ENCODE measurements at places on chromosomes 3 and 15.

DNA sequence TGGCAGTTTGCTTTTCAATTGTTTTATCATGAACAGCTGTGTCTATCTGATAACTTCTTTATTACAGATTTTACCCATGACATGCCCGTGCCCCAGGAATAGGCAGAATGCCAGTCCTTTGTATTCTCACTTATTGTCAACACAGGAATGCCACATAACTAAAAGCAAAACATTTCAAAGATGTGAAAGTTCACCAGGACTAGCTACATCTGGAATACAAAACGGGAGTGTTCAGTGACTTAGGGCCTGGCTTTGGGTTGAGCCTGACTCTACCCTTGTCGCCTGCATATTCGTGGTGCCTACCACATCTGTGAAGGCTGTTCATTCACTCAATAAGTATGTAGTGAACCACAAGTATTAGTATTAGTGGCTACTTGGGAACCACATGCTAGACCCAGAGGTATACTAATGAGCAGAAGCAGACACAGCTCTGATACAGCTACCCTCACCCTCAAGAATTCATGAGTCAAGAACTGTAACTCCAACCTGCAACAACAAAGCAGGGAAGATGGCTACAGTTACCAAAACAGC is 2.9 kb downstream of the TNFSF10 start:
- no peak for DNase-seq

GRCh38 chr3:124174476-124174875 is 182.6 kb upstream of the ROPN1 start:
- no peak for DNase-seq

DNA sequence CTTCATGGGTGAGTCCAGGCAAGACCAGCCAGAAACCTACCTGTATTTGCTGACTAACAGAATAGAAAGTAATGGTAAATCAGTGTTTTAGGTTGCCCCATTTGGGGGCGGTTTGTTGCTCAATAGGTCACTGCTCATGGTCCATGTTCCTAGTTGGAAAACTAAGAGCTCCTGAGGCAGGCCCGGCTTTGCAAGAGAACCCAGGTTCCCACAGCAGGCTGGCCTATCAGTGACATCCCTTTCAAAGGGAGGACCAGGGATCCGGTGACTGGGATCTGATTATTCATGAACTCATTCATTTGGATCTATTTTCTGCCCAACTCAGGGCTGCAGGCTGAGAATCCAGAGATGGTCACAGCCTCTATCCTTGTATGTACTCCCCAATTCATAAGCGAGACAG is 163.9 kb downstream of the WNT7A start:
- DNase-seq = no peak

DNA sequence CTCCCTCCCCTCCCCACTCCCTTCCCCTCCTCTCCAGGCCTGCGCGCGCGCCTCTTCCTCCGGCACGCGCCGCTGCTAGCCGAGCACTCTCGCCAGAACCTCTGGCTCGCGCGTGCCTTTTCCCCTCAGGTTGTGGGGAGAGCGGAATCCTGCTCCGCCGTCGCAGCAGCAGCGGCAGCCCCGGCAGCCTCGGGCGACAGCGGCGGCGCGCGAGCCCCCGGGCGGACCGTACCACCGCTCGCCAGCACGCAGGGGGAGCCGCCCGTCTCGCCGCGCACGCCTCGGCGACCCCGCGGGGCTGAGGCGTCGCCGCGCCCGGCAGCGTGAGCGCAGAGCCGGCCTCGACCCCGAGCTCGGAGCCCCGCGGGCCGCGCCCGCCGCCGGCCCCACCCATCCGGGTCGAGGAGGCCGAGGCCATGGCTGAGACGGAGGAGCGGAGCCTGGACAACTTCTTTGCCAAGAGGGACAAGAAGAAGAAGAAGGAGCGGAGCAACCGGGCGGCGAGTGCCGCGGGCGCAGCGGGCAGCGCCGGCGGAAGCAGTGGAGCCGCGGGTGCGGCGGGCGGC is at the start of gene CDV3:
Gene CDV3, plus strand, starts transcription at position 58 of the 566 bp plus-strand sequence. Its CDS starts 359 bp downstream, at position 417.
- no peak for DNase-seq

DNA sequence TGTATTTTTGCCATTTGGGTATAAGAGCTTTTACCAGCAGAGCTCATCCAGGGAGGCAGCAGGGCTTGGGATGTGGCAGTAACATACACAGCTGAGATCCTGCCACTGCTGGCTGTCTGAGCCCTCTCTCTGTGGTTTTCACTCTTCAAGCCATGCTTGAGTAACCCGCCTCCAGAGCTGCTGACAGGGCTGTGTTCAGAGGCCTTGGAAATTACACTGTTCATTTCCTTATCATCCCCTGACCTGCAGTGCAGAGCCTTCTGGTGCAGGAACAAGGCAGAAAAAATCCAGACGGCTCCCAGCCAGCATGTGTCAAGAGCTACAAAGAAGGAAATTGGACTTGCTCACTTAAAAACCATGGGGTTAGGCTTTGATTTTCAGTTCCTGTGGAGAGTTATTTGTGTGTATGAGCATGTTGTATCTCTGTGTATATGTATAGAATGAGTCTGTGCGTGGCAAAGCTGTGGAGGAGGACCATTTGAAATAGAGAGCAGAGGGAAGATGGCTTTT is 47.0 kb downstream of the ZNF609 start:
- DNase-seq = peak; percentile 66

DNA sequence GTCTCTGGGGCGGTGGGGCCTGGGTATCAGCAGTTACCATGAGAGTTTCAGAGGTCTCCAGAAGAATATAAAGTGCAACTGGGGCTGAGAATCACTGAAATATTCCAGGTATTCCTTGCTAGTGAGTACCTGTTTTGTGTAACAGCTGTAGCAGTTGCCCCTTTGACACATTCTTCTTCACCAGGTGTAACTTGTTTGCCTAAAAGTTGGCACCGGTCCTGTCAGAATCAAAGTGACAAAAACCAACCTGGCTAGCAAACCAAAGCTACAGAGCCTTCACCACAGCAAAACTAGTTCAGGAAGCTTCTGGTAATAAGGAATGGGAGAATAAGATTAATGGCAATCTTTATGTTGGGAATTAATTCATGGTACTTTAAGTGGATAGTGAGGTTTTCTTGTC is 296.0 kb downstream of the NAALADL2 start:
- DNase-seq = no peak

GRCh38 chr15:80059786-80060355 is 395 bp downstream of the ZFAND6 start:
- DNase-seq = peak; percentile 93

DNA sequence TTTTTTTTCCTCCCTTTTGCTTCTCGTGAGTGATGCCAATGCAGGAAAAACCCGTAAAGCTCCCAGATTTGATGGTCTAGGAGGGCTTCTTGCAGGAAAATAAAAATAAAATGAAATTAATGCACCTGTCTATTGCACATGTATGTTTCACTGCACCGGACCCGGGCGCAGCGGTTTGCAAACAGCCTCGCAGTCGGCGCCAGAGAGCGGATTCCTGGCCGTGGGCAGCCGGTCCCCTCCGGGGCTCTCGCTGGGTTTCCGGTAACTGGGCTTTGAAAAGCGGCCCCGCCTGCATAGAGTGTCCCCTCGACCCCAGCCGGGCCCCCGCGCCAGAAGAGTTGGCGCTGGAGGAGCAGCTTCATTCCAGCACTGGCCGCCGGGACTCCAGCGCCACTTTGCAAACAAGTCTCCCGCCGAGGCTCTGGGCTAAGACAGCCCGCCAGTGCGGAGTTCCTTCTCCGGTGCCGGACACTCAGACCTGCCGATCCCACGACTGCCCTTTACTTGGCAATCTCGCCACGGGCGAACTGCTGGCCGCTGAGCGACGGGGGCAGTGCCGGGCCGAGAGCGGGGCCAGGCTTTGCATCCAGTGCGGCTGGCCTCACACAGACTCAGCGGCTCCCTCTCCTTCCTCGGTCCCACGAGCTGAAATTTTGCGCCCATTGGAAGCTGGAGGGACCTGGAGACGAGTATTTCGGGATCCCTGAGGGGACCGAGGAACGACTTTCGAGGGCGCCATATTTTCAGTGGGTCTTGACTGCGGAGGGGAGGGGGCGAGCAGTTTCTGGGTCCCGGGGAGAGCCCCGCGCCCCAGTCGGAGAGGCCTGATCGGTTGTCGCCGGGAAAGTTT is 225.9 kb upstream of the C2CD4B start:
- DNase-seq = peak; percentile 73
